ENCODE measurements at places on chromosomes 6 and 20.
A peak's percentile ranks its signal among the peaks of the same experiment; 100 is the strongest.

GRCh38 chr6:116159782-116160524 lies 34.0 kb upstream of the COL10A1 start:
- no peak for DNase-seq

DNA sequence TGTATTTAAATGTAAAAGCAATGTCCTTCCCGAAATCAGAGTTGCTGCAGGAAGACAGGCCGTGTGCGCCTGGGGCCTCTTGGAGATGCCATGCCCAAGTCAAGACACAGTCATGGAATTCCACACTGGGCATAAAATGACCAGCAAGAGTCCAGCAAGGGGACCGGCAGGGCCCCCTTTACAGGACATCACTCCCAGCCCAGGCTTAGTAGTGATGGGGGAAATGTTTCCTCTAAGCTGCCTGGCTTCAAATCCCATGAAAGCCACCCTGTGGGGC lies 1.9 kb upstream of the PPP1R3G start:
- DNase-seq: no peak

GRCh38 chr20:64112691-64113443 lies 5.5 kb upstream of the NPBWR2 start:
- no peak for DNase-seq

DNA sequence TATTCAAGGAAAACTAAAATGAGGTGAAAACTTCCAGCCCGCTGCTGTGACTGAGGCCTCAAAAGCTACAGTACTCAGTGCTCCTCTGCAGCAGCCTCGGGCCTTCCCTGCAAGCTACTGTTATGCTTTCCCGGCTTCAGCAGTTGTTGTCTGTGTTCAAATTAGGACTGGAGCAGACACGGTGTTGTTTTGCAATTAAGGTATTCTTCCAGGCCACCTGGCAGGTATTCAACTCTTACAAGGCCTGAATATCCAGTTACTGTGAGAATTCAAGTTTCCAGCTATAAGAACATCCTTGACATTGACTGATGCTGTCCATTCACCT lies 10.7 kb downstream of the TXNDC5 start:
- DNase-seq: no peak

GRCh38 chr6:37177077-37177934 lies 7.4 kb downstream of the PIM1 start:
- DNase-seq: no peak

DNA sequence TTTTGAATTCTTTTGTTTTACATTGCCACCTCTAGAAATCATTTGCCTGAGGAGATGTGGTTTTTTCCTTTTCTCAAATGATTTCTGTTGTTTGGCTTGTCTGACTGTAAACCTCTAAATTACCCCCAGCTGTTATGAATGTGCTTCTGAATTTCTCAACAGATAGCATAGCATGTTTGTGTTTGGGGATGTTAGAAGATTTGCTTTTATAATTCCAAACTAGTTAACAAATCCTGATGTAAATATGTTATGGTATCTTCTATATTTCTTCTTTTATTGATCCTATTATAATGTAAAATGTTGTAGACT lies 31.6 kb upstream of the EZR start:
- no peak for DNase-seq

GRCh38 chr6:158761746-158762145 lies 57.4 kb downstream of the EZR start:
- DNase-seq: no peak

DNA sequence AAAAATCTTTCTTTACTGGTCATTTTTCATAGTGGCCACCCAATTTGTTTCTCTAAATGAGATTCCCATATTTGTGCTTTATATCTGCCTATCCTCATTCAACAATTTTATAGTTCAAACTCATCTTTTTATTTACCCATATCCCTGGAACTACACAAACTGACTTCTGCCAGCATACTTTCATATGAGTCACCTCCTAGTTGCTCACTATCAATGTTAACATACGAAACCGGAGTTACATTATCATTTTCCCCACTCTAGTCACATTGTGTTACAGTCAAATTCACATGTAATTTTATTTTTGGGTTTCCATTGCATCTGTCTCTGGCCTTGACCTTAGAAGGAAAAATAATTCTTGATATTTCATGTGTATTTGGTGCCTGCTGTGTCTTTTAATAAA lies 499.4 kb downstream of the MAFB start:
- DNase-seq: no peak

GRCh38 chr6:80566361-80566760 lies 459.9 kb downstream of the BCKDHB start:
- DNase-seq: no peak

- no peak for DNase-seq
These were observed 31.7 kb upstream of the NTSR1 start for GRCh38 chr20:62676976-62677375.

DNA sequence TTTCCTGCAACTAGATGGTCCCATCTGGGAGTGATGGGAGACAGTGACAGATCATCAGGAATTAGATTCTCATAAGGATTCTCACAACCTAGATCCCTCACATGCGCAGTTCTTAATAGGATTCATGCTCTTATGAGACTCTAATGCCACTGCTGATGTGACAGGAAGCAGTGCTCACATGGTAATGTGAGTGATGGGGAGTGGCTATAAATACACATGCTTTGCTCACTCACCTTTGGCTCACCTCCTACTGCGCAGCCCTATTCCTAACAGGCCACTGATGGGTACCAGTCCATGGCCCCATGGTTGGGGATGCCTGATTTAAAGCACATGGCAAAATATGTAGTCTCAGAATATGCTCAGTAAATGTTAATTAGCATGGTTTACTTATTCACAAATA lies 80.6 kb upstream of the MBOAT1 start:
- DNase-seq: no peak

GRCh38 chr20:35144694-35145093 lies 2.4 kb downstream of the EDEM2 start:
- DNase-seq: no peak

- DNase-seq: no peak
These were observed 67.0 kb upstream of the AKAP12 start for GRCh38 chr6:151172751-151173150.

GRCh38 chr6:125732398-125732797 lies 17.0 kb upstream of the HEY2 start:
- DNase-seq: no peak

- no peak for DNase-seq
These were observed 19.2 kb upstream of the FAM83C start for GRCh38 chr20:35311409-35311808.

- no peak for DNase-seq
These were observed 371 bp downstream of the HMGN4 start for GRCh38 chr6:26538572-26538902.

GRCh38 chr20:32130352-32130751 lies 20.8 kb downstream of the TM9SF4 start:
- no peak for DNase-seq

GRCh38 chr6:90676516-90677300 lies 89.8 kb upstream of the MAP3K7 start:
- no peak for DNase-seq

DNA sequence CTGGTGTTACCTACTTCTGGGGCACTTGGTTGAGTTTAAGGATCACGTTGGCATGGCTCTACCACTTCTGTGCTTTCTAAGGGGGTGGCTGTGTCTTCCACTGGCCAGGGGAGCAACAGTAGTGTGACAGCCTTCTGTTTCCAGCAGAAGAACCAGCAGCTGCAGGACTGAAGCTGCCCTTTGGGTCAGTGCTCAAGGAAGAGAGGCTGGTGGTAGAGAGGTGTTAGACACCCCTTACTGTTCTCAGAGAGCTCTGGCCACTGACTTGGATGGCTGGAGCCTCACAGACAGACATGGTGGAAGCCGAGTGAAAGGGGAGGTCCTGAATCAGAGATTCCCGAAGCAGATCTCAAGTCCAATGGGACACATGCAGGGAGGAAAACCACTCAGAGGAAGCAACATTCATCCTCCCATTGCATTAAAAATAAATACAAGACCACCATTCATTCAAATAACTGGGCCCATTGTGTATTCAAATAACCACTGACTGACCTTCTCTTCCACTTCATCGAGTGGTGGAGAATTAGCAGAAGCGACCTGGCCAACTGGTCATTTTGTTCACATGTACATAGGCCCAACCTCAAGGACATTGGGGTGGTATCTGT lies 106.7 kb downstream of the MYLK4 start:
- no peak for DNase-seq

DNA sequence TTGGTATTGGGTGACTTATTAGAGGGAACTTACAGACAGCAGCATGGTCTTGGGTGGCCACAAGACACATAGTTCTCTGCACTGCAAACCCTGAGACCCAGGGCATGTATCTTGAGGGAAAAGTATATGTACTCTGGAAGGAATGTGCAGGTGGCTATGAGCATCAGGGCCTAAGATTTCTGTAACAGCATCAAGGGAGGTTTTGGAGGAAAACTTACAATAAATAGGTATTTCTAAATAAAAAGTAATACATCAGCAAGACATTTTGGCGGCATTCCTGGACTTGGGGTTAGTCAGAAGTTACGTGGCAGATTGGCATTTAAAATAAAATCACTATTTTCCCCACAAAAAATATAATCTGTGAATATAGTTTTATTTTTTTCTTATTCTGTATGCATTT lies 8.0 kb upstream of the STX7 start:
- no peak for DNase-seq

GRCh38 chr6:73774311-73774774 lies 78.3 kb downstream of the CD109 start:
- no peak for DNase-seq

DNA sequence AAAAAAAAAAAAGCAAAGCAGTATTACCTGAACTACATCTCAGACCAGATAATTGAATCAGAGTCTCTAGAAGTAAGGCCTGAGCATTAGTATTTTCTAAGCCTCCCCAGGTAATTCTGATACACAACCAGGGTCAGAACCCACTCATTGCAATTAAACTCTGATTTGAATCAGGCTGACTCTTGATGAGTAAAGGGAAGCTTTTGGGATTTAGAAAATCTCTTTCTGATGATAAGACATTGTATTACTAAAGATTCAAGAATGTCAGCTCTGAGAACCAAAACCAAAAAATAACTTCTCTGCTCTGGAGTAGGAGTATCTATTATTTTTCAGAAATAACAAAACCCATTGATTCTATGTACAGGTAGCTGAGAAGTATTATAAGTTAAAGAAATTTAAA lies 100.1 kb upstream of the COL21A1 start:
- no peak for DNase-seq

DNA sequence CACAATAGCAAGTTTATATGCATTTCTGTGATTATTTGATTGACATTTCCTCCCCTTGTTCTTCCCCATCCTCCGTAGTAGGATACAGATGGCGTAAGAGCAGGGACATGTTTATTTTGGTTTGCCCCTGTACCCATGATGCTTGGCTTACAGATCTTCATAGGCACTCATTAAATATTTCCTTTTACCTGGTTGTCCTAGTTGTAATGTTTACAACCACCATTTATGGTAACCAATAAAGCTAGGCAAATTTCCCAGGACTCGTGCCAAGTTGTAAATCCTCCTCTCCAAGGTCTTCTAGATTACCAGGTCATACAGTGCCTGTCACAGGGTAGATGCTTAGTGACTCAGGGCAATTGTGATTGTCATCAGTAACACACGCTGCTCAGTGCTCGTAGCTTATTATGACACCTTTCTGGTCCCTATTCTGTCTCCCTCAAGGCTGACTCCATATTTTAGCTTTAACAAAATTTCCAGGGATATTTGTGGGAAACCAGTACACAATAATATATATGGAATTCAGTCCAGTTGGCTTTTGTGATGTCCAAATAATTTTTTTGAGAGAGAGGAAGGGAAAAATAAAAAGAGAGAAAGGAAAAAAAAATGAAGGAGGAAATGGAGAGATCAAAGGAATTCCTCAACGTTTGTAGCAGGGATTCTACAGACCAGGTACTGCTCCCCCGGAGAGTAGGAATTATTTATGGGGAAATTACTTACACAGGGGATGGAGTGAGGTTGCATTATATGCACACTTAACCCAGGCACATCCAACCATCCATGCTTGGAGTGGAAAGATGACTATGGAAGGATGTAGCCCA lies 24.6 kb downstream of the CYP24A1 start:
- DNase-seq: no peak

DNA sequence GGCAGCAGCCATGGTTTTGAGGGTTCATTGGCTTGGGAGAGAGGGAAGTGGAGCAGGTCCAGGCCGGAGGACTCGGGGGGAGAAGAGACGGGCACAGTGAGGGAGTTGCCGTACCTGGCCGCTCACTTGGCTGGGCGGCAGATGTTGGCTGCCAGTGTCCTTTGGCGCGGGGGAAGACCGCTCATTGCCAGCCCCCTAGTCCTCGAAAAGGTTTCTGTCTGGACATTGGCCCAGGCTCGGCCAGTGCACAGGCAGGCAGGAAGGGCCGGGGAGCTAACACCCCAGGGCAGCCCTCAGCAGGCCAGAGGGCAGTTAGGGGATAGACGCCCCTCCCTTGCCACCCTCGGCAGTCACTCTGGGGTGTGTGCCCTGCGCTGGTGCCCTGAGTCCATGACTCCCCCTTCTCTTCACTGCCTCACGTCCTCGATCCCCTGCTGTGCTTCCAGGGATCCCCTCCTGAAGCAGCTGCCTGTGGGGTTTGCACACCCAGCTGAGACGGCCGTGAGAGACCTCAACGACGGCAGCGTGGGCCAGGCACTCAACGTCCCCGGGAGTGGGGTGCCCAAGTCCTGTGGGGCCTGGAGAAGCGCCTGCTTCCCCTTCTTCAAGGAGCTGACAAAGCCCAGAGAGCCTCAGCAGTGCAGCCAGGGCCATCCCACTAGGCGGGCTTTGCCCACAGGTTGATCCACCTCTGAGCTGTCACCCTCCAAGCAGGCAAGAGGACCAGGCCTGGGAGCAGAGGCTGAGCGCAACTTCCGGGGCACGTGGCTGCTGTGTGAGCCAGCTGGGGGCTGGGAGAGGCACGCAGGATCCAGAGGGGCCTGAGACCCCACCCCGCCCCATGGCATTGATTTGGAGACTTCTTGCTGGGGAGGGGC lies 20.4 kb downstream of the RBM38 start:
- no peak for DNase-seq

- peak; percentile 24 for DNase-seq
These were observed 296.2 kb downstream of the RIMS1 start for GRCh38 chr6:72182337-72183246.

- no peak for DNase-seq
These were observed 33.2 kb downstream of the SLC22A23 start for GRCh38 chr6:3423439-3424184.

GRCh38 chr20:50250679-50251382 lies 60.2 kb downstream of the CEBPB start:
- DNase-seq: no peak

- no peak for DNase-seq
These were observed 2.3 kb upstream of the TUBB1 start for GRCh38 chr20:59016795-59017492.

DNA sequence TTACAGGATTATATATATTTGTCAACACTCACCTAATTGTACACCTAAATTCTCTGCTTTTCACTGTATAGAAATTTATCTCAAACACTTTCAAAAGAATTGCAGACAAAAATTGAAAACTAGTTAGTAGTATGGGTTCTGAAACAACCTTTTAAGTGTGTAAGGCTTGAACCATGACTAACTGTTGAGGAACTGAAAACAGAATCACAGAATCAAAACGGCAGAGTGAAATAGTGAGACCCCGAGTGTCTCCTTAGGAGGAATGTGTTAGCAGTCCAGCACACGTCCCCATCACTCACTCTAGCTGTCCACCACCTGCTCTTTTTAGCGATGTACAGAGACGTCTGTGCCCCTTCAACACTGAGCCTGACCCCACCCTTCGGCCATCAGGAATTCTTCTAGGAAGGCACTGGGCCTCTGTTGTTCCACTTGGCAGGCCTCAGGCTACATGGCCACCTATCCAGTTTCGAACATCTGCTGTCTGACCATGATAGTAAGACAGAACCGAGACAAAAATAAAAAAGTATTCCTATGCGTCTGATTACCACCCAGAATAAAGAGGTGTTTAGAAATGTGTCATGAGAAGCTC lies 227.4 kb downstream of the C6orf118 start:
- no peak for DNase-seq

- no peak for DNase-seq
These were observed 6.2 kb downstream of the CSTL1 start for GRCh38 chr20:23445596-23446217.
